SJSA1 (cell line): ENCODE measurements at places on chromosomes 4 and X. TPM values are rescaled to one million over a fixed set of nuclear protein-coding genes. Genes with fewer than 3 reads are reported as not detected.

GRCh38 chr4:21203416-21203815, 503.2 kb downstream of the PACRGL start:
- H3K36me3 ChIP-seq = no peaks in the 10 kb centered on the region
- no peak overlapping the region for H3K4me3 ChIP-seq
- no peaks in the 10 kb centered on the region for H3K27me3 ChIP-seq
- no peaks in the 10 kb centered on the region for H3K4me1 ChIP-seq
- DNase-seq = no peak
- no peak overlapping the region for H3K27ac ChIP-seq

GRCh38 chr4:79317711-79318110, 8.2 kb downstream of the NAA11 start:
- no peaks in the 10 kb centered on the region for H3K27me3 ChIP-seq
- no peaks in the 10 kb centered on the region for H3K36me3 ChIP-seq
- H3K27ac ChIP-seq = no peak overlapping the region
- H3K4me3 ChIP-seq = no peak overlapping the region

GRCh38 chr4:104795264-104795939, 300.7 kb upstream of the CXXC4 start:
- DNase-seq = no peak
- H3K4me3 ChIP-seq = no peak overlapping the region
- no peaks in the 10 kb centered on the region for H3K36me3 ChIP-seq
- H3K27me3 ChIP-seq = no peaks in the 10 kb centered on the region

DNA sequence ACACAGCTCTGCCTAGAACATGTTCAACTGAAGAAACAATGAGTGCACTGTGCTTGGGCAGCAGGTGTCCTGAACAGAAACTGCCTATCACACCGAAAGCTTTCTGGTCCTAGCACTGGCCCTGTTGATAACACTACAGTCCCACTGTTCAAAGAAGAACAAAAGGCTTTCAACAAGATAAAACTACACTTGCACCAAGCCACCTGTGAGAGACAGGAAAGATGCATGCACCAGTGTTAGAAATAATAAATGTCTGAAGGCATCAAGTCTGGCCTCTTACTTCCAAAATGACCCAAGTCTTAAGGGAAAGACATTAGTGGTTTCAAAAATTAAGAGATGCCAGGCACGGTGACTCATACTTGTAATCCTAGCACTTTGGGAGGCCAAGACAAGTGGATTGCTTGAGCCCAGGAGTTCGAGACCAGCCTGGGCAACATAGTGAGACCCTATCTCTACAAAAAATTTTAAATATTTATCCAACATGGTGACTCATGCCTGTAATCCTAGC, 68.7 kb downstream of the APBB2 start:
- H3K27ac ChIP-seq = no peak overlapping the region; the same call in 1 of the 2 replicates
- no peak overlapping the region for H3K4me3 ChIP-seq
- no peak for DNase-seq
- H3K27me3 ChIP-seq = no peaks in the 10 kb centered on the region

DNA sequence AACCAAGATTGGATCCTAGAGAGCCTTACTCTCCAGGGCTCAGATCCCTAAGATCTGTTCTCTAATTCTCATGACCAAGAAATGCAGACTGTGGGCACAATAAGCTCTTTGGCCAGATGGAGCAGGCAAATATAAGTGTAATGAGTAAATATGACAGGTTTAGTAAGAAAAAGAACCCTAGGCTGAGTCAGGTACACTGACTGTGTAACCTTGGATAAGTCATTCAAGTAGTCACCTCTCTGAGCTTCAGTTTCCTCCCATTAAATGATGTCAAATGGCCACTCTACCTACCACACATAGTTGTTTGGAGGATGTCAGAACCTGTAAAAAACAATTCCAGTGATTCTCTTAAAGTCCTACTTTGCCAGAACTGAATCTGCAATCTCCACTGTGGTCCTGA, 8.3 kb upstream of the EDA start:
- no peaks in the 10 kb centered on the region for H3K27me3 ChIP-seq
- DNase-seq = no peak
- no peak overlapping the region for H3K27ac ChIP-seq
- H3K4me1 ChIP-seq = no peaks in the 10 kb centered on the region
- H3K4me3 ChIP-seq = no peak overlapping the region
- no peaks in the 10 kb centered on the region for H3K36me3 ChIP-seq

- no peak for DNase-seq
- H3K36me3 ChIP-seq = no peaks in the 10 kb centered on the region
- no peak overlapping the region for H3K27ac ChIP-seq
- no peaks in the 10 kb centered on the region for H3K4me1 ChIP-seq
- H3K27me3 ChIP-seq = no peaks in the 10 kb centered on the region
These were observed 515.3 kb upstream of the ARX start for GRCh38 chrX:25531096-25531495.

LUZP4 gene
- not detected in 2 replicates for total RNA-seq

USP26 gene
- total RNA-seq = not detected in 2 replicates

XAGE1A gene
- not detected in 2 replicates for total RNA-seq
